CD4-positive, alpha-beta T cell treated with Interleukin-4 for 4 hours (primary cell): ENCODE measurements at places on chromosomes 1 and 21.

DNA sequence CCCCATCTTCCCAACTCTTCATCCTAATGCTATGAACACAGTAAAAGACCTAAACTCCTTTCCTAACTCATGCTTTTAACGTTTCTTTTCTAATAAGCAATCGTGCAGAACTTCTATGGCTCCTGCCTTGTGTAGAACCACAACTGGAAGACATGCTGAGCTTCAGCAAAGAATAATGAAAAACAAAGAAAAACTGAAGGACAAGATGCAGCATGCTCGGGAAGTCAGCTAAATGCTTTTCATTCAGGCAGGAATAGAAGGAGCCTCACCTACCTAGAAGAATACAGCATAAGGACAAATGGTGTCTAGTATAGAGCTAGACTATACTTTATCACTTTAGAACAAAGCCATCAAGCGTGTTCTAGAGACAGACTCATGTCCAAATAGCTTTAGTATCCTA lies 45.9 kb downstream of the LUZP1 start:
- no peak for DNase-seq

- peak; percentile 8 for DNase-seq
These were observed 24.8 kb upstream of the ITPKB start for GRCh38 chr1:226763905-226764264.

DNA sequence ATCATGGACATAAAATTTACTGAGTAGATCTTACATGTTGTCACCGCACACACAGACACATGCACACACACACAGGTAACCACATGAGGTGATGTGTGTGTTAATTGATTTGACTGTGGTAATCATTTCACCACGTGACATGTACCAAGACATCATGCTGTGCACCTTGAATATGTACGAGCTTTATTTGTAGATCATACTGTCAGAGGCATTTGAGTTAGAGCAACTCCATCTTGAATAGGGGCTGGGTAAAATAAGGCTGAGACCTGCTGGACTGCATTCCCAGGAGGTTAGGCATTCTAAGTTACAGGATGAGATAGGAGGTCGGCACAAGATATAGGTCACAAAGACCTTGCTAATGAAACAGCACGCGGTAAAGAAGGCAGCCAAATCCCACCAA lies 31.7 kb upstream of the TRIM17 start:
- no peak for DNase-seq

DNA sequence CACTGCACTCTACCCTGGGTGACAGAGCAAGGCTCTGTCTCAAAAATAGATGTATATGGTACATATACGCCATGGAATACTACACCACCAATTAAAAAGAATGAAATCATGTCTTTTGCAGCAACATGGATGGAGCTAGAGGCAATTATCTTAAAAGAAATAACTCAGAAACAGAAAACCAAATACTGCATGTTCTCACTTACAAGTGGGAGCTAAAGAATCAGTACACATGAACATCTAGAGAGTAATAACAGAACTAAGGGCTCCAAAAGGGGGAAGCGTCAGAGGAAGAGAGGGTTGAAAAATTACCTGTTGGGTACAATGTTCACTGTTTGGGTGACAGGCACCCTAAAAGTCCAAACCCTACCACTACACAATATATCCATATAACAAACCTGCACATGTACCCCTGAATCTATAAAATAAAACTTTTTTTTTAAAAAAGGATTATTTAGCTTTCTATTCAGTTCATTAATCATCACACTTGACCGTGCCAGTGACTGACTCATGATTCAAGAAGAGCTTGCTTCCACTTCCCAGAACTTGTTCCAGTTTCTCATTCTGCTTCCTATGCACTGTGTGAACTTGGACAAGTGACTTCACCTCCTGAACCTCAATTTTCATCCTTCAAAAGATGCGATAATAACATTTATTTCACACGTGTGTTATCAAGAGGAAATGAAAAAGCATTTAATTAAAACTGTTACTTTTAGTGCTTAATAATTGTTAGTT lies 109.6 kb downstream of the PLPP3 start:
- DNase-seq: no peak

DNA sequence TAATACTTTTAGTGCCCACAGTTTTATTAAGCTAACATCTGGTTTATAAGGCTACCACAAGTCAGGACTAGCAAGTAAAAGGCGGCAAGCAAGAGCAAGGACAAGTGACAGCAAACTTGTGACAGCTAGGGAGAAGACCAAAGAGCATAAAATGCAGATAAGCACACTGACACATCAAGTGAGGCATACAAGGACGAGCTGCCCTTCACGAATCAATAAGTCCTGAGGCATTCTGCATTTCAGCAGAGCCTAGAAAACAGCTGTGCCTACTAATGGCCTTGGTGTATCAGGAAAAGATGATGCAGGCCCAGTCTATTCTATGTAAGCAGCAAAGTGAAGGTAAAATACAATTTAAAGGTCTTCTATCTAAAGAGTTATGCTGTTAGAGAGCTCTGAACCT lies 74.8 kb downstream of the KRTAP19-8 start:
- DNase-seq: no peak

- DNase-seq: no peak
These were observed 134.6 kb downstream of the TNFSF18 start for GRCh38 chr1:172916116-172916515.

DNA sequence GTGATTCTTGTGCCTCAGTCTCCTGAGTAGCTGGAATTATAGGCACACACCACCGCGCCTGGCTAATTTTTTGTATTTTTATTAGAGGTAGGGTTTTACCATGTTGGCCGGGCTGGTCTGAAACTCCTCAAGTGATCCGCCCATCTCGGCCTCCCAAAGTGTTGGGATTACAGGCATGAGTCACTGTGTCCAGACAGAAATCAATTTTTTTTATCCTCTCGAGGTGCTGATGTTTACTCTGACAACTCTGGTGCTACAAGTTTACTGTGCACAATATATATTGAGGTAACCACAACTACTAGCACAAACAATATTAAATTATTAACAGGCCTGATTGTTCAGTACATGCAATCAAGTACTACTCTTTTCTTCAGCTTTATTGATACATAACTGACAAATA lies 39.7 kb downstream of the F13B start:
- no peak for DNase-seq

DNA sequence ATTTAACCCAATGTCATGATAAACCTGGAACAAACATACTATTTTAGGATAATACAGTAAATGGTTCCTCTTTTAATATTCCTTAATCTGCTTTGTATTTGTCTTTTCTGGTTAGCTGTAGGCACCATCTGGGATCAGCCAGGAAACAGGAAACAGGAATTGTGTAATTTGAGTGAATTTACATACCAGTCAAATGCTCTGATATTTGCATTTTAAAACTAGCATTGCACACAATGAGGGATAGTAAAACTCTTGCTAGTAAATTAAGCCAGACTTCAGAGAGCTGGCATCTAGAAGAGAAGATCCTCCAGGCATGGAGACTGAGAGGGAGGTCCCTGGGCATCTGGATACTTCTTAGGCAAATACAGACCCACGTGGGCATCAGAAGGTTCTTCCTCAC lies 103.5 kb downstream of the HMCN1 start:
- DNase-seq: no peak

DNA sequence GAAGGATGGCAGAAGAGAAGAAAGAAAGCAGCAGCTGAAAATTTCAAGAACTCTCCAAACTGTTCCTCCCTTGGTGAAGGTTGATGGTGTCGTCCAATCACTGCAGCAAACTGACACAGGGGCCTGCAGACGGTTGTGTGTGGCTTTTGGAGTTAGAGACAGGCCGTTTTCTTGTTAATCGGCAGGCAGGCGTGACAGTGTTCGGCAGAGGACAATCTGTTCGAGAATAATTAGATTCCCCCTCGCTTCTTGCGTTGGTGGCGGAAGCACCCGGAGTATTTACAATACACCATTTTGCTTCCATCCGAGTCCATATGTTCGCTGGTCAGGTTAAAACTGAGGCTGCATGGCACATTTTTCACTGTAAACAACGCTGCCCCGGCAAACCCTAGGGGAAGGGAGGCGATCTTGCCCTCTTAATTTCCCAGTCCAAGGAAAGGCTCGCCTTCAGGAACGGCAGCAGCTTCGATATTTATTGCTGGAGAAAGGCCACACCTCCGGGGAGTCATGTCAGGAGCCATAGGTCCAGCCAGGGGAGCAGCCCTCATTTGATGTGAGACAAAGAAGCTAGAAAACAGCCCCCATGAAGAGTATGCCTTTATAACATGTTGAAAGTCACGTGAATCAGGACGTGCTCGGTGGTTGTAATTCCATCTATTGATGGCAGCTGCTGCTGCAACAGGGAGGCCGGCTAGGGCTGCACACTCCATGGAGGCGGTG lies 360.1 kb downstream of the SMYD3 start:
- DNase-seq: no peak

DNA sequence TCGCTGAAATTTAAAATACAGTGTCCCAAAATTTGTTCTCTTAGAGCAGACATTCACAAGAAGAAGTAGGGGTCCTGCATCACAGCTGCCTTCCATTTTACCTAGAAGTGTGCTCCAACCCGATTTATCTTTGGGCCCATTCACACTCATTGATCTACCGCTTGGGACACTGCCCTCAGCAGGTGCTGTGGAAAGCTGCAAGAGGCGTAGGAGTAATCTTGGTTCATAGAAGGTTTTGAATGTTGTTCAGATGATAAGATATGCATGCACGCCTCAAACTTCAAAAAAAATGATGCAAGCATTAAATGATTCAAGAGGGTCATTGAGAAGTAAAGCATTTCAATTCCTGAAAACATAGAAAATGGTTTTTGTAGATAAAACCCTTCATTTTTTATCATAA lies 18.6 kb upstream of the C1orf105 start:
- no peak for DNase-seq

DNA sequence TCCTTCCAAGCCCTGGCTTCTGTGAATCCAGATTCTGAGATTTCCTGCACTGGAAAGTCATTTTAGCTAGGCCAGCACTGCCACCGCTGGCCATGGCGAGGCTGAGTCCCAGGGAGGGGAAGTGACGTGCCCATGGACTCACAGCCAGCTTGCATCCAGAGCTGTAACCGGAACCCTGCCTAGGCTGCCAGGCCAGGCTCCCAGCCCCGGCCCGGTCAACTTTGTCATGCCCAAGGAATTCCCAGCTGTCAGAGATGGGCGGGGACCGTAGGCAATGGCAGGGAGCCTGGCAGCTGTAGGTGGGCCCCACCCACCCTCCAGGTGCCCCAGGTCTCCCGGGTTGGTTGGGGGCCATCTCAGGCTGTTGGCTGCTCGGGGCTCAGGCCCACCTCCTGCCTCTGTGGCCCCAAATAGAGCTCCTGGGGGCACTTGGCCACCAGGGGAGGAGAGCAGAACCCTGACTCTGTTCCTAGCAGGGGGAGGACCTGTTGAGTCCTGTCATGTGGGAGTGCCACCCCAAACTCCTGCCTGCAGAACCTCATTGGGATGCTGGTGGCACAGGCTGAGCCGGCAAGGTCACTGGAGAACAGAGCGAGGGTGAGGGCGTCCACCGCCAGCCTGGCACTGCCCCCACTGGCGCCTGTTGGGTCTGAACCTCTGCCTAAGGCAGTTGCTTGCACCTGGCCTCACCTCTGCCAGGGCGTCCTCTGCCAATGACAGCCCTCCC lies 57.8 kb downstream of the FOXO6 start:
- DNase-seq: no peak
